Uterus (tissue), 4 donors: ENCODE measurements at places on chromosomes 3 and 15.

DNA sequence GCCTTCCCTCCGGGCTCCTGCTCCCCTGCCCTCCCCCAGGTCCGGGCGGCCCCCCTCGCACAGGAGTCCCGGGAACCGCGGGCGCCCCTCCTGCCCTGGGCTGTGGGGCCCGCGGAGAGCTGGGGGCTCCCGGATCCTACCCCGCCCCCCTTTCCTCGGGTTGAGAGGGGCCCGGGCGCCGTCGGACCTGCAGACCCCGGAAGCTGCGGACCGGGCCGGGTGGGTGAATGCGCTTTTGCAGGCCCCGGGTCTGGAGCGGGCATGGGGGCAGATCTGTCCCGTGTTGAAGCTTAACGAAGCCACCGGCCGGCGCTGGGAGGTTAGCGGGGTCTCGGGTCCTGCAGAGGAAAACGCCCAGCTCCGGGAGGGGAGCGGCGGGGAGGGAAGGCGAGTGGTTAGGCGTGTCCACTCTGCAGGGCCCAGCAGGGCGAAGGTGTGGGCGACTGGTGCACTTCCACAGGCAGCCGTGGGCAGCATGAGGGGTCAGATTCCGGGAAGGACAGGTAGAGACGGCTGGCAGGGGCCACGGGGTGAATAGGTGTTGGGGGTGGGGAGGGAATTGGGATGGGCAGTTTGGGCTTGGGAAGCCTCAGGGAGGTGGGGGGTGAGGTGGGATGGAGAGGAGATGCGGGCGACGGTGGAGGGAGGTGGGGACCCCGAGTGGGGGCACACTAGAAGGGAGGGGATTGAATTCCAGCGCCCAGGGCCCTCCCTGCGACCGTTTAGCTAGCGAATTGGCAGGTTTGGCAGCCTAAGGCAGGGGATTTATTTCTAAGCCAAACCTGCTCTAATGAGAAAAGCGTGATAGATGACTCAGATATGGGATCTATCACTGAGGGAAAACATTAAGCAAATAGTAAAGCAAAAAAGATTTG, 635 bp downstream of the CD276 start:
- H3K4me1 ChIP-seq = peaks cover 13% of the 10 kb centered on the region
- H3K4me3 ChIP-seq = peak overlapping the region; percentile 75
- no peak for DNase-seq
- H3K36me3 ChIP-seq = no peaks in the 10 kb centered on the region

DNA sequence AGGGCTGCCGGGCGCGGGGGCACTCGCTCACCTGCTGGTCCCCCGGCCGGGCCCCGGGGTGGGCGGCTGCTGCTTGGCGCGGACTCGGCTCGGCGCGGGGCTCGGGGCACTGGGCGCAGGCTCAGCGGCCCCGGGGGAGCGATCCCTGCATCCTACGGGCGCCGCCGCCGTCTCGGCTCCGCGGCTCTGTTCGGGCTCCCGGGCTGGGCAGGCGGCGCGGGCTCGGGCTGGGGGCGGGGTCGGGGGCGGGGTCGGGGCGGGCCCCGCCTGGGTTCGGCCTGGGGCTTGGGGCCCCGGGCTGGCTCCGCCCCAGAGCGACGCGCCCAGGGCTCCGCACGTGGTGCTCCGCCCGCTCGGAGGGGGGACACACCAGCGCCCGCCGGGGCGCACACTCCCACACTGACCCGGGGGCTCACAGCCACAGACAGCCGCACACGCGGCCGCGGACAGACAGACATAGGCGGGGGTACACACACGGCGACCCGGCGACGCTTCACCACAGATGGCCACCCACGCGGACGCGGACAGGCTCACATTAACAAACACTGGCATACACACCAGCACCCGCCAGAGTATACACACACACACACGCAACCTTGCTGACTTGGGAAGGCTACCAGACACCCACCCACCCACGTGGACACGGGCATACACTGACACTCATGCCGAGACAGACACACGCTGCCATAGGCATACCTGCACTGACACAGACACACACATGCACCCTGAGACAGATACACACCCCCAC, at the start of gene SCN5A:
TSS of gene SCN5A (minus strand) at position 188 of the 748 bp plus-strand sequence. CDS start 16,380 bp downstream, outside the sequence.
- H3K36me3 ChIP-seq = no peaks in the 10 kb centered on the region
- no peak for DNase-seq
- no peaks in the 10 kb centered on the region for H3K4me1 ChIP-seq
- H3K27ac ChIP-seq = no peak within 1 kb of the TSS
- H3K4me3 ChIP-seq = peak within 1 kb of the TSS; percentile 43

GRCh38 chr15:71678605-71679004, 131.7 kb upstream of the NR2E3 start:
- peaks cover 15% of the 10 kb centered on the region for H3K4me1 ChIP-seq
- no peak overlapping the region for H3K4me3 ChIP-seq
- no peaks in the 10 kb centered on the region for H3K27me3 ChIP-seq
- H3K36me3 ChIP-seq = no peaks in the 10 kb centered on the region

DNA sequence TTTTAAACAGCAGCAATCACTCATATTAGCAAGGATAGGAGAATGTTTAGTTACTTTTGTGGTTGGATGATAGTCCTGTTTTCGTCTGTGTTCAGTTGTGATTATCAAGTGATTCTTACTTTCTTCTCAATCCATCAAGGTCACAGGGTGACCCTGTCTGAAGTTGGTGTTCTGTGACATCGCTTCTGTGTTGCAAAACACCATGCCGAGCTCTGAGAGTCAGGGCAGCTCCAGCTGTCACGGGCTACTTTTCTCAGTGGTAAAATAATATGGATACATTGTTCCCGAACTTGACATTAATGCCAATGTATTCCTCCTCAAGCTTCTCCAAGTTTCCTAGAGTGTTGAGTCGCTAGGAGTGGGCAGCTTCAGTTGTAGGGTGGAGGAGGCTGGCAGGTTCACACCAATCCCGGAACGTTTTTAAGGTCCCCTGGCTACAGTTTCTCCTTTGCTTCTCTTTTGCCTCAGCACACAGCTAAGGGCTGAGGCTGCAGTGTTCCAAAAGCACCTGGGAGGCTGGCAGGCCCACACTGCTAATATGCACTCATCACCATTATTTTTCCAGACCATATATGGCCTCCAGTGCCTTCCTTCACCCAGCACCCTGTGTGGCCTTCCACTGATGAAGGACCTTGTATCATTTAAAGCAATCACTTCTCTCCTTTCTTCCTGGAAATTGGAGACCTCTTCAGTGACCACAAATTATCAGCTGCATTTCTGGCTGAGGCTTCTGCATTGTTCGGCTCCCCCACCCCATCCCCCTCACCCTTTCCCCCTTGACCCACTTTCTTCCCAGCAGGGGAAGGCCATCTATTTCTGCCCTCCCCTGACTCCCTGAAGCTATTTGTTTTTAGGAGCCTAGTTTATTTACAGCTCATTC, 25.8 kb downstream of the COLQ start:
- no peaks in the 10 kb centered on the region for H3K4me1 ChIP-seq
- no peaks in the 10 kb centered on the region for H3K27me3 ChIP-seq
- H3K4me3 ChIP-seq = no peak overlapping the region

GRCh38 chr15:40846841-40847222, 3.0 kb downstream of the SPINT1 start:
- no peaks in the 10 kb centered on the region for H3K27me3 ChIP-seq
- H3K4me3 ChIP-seq = no peak overlapping the region
- no peaks in the 10 kb centered on the region for H3K36me3 ChIP-seq
